ENCODE measurements at places on chromosomes 1 and 21. TPM values are rescaled to one million over a fixed set of nuclear protein-coding genes. Genes with fewer than 3 reads are reported as not detected.

The TTLL7 gene
- total RNA-seq: 3.5 TPM

The CRYAA gene
- total RNA-seq: not detected

The MIXL1 gene
- total RNA-seq: not detected

The ITGB2 gene
- total RNA-seq: 1.6 TPM

The RPS6KA1 gene
- total RNA-seq: 36.2 TPM

The SEC16B gene
- total RNA-seq: 8.5 TPM

The AADACL3 gene
- 0.10 TPM for total RNA-seq

The CLCC1 gene
- total RNA-seq: 31.5 TPM

The TSSK3 gene
- total RNA-seq: 1.4 TPM
